ENCODE measurements at places on chromosomes 16 and 17. TPM values are rescaled to one million over a fixed set of nuclear protein-coding genes. Genes with fewer than 3 reads are reported as not detected.
A peak's percentile ranks its signal among the peaks of the same experiment; 100 is the strongest.

DNA sequence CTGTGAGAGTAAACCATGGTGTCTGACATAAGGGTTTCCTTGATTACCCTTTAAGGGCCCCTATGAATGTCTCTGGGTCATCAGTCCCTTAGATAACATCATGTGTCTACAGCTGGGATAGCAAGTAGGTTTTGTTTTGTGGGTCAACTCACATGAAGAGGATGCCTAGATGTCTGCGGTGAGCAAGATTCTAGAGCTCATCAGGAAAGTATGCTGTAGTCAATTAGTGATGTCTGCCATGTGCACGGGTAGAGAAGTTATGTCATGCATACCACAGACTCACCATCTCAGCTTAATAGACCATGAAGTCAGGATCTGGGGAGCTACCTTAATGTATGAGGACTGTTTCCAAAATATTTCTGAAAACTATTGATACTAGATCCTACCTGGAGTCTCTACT lies 57.5 kb downstream of the CDH13 start:
- DNase-seq: no peak

The UTS2R gene
- not detected for total RNA-seq

The UTP4 gene
- total RNA-seq: 125 TPM

The TEX19 gene
- 2.1 TPM for total RNA-seq

DNA sequence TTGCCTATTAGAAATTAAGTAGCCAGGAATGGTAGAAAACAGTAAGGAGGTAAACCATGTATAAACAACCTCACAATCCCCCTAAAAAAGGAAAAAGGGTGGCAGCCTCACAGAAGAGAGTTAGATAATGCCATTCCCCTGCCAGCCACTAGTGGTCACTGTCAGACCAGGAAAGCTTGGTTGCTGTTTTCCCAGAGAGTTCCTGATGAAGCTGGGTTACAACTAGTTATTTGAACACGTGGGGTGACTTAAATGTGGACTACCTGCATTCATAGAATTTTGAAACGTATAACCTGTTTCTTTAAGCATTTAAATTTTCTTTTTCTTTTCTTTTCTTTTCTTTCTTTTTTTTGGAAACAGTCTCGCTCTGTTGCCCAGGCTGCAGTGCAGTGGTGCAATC lies 5.8 kb downstream of the GPRC5C start:
- DNase-seq: peak; percentile 37

- peak; percentile 74 for DNase-seq
Observed at GRCh38 chr17:40803617-40804082, 3.9 kb upstream of the KRT28 start.

GRCh38 chr17:81044764-81045589 lies 10.0 kb downstream of the BAIAP2 start:
- no peak for DNase-seq

DNA sequence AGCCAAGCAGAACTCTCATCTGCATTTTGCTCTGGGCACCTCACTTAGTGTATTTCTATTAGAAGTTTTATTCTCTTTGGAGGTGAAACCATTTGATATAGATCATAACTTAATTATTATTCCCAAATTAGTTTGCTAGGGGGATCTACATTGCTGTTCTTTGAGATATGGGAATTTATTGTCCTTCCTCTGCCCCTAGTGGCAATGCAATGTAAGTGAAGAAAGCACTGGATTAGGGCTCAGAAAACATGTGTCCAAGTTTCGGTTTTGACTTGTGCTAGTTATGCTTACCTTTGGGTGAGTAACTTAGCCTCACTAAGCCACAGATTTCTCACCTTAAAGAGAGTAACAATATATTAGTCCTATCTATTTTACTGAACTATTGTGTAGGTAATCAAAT lies 2.9 kb downstream of the KRT39 start:
- DNase-seq: no peak

DNA sequence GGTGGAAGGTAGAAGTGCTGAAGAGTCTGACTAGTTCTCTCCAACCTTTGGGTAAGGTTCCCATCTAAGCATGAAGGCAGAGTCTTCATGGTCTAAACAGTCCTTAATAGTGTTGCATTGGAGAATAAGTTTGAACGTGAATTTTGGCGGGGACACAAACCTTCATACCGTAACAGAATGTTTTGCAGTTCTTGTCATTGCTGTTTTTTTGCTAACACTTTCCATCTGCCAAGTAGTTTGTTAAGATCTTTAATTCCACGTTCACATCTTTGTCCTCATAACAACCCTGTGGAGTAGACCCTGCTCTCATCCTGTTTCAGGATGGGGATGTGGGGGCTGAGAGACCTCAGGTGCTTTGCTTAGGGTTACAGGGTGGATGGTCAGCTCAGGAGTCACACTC lies 936.9 kb upstream of the EEF2KMT start:
- no peak for DNase-seq

- DNase-seq: no peak
Observed at GRCh38 chr16:23408823-23409298, 44.1 kb downstream of the COG7 start.

The PHF23 gene
- total RNA-seq: 48.5 TPM

The CMTR2 gene
- total RNA-seq: 26.8 TPM

The CRHR1 gene
- 0.12 TPM for total RNA-seq

DNA sequence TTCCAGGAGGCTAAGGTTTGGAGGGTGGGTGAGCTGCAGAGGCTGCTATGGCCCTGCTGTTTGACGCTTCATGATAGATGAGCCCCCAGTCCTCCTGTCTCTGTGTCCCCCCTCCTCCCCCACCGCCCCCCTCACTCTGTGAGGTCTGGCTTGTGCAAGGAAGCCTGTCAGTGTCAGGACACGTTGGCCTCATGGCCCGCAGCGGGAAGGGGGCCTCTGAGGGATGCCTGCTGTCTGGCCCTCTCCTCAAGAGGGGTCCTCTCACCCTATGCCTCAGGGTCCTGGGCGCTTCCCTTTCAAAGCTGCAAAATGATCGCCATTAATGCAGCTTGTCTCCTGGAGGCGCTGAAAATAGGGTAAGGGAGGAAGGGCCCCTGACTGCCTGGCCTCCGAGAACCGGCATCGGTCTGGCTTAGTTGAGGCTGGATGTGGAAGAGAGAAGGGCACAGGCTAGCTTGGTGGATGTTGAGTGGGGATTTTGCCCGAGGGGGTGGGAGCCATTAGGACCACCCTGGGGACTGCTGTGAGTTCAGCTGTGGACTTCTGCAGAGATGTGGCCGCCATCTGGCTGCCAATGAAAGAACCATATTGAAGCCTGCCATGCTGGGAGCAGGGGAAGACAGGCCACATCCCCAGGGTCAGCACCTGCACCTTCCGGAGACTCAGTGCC lies 14.8 kb upstream of the GOSR2 start:
- no peak for DNase-seq
